Stimulated activated CD4-positive, alpha-beta T cell treated with anti-CD3 and anti-CD28 coated beads, TNF-alpha, amount 100 ng/mL, for 48 hours (primary cell): ENCODE measurements at places on chromosomes 13 and 19.

DNA sequence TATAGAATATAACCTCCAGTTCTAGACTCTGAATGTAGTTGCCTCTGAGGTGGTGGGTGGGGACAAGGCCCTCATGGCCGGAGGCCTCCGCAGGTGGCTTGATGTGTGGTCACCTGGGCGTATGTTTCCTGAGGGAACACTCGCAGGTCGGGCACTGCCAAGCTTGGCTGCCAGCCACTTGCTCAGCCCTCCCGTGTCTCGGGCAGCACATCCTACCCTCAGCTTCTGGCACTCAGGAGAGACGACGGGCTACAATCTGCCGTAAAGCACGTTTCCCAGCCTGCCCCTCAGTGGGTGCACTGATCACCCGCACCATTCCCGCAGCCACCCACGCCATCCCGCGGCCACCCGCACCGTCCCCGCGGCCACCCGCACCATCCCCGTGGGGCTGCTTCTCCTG, 15.2 kb downstream of the THOP1 start:
- DNase-seq: no peak

DNA sequence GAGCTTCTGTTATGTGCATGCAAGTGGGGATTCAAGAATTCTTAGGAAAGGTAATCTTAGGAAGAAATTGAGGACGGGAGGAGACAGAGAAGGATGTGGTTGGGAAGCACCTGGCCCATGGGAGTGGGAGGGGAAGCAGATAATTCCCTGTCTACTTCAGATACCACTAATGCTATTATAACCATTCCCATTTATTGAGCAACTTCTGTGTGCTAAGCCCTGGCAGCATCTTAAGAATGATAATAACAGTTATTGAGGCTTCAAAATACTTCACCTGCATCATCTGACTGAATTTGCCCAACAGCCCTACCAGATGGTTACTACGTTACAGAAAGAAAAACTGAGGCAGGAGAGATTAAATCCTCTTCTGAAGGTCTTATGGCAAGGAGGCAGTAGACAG, 1.4 kb downstream of the EPS8L1 start:
- DNase-seq: no peak

- no peak for DNase-seq
Observed at GRCh38 chr13:113307491-113307890, 10.5 kb downstream of the LAMP1 start.

GRCh38 chr19:1250437-1251260, 2.3 kb downstream of the MIDN start:
- DNase-seq: no peak

- DNase-seq: no peak
Observed at GRCh38 chr13:67445436-67445835, 215.3 kb upstream of the PCDH9 start.
